ENCODE measurements at places on chromosomes 2 and 18. TPM values are rescaled to one million over a fixed set of nuclear protein-coding genes. Genes with fewer than 3 reads are reported as not detected.

DNA sequence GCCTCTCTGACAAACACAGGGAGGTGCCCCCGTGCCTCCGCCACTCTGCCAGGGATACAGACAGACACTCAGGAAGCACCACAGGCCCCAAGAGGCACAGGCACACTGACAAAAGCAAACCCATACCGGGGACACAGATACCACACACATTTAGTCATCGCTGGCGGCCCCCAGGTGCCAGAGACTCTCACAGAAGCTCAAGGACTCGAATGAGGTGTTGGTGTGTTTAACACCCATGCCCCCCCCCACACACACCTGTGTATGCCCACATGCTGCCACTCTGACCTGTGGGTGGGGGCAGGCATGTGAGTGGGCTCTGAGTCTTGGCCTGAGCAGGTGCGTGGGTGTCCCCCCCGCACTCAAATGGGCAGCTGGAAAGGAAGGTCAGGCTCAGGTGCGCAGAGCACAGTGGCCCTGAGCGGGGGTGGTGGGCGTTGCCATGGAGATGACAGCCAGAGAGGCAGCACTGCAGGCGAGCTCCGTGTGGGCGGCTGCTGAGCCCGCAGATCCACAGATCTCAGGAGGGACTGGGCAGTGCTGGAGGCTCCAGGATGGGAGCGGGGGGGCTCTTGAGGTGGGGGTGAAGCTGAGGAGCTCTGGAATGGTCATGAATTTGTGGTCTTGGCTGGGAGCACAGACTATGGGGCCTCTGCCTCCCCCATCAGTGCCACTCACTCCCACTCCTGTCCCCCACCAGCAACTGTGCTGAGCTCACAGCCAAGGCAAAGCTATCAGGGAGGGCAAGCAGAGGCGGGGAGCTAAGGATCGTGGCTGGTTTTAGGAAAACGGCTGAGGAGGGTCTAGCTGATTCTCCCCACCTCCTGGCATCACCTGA lies 73.9 kb upstream of the TAF1B start:
- no peak for DNase-seq

DNA sequence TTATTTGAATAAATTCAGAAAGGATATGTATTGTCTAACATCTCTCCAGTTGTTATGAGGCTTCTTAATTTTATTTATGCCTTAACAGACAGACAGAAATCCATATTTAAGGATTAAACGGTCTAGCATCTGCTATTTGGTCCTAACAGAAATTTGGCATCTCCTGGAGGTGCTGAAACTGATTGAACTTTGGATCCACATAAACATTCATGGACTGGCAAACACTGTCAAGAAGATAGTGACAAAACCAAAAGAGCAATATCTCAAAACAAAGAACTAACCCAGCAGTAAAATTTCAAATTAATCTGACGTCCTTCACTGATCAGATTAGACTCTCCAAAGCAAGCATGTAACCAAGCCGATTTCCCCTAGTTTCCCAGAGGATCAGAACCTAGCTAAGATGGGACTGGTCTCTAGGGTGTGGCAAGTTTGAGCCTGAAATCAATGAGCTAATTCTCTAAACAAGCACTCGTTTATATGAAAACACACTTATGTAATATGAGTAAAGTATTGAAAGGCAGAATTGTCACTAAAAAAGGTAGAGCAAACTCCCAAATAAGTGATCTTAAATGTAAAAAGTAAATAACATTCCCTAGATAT lies 139.5 kb downstream of the NOL4 start:
- no peak for DNase-seq

DNA sequence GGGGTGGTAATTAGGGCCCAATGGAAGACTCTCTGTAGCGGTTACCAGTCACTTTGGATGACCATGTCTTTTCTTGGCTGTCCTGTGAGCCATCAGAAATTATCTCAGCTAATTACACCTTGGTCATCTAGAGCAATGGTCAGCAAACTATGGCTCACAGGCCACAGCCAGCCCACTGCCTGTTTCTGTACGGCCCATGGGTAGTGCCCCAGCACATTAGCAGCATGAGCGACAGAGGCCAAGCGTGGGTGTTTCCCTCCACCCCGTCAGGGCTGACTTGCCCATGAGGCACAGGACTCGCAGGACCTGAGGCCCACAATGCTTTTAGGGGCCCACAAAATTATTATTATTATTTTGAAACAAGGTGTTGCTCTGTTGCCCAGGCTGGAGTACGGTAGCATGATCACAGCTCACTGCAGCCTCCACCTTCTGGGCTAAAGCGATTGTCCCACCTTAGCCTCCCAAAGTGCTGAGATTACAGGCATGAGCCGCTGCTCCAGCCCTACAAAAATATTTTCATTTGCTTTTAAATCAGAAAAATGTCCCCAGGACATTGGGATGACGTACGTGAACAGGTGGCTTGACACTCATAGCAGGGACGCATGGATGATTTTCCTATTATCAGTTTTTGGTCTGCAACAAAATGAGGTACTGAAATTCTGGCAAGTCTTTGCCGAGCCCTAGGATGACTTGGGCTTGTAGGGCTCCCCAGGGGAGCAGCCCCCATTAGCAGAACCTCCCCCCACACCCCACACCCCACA lies 29.3 kb upstream of the CEP68 start:
- no peak for DNase-seq

DNA sequence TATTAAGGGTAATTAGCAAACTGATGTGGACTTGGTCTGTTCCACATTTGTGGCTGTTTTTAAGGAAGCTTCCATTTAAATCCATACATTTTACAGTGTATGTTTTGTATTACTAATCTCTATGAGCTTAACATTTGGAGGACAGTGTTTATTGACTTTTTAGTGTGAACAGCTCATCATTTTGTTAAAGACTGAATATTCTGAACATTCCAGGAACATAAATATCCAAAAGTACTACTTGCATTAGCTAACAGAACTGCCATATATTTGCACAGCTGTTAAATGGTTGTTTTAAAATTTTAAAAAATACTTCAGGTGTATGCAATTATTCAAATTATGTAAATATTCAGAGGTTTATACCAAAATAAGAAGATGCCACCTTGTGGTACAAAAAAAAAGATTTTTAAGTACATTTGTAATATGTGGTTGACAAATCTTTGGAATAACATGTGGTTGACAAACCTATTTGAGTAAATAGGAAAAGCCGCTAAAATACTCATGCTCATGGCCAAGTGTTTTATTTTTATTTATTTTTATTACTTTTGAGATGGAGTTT lies 439.7 kb upstream of the FANCL start:
- DNase-seq, result no peak

- no peak for DNase-seq
Observed at GRCh38 chr18:55981712-55982475, 393.9 kb upstream of the TCF4 start.

TMSB10 gene
- 1,600 TPM for total RNA-seq

GRCh38 chr2:70143314-70144150 lies 47.3 kb downstream of the C2orf42 start:
- peak; percentile 38 for DNase-seq

DNA sequence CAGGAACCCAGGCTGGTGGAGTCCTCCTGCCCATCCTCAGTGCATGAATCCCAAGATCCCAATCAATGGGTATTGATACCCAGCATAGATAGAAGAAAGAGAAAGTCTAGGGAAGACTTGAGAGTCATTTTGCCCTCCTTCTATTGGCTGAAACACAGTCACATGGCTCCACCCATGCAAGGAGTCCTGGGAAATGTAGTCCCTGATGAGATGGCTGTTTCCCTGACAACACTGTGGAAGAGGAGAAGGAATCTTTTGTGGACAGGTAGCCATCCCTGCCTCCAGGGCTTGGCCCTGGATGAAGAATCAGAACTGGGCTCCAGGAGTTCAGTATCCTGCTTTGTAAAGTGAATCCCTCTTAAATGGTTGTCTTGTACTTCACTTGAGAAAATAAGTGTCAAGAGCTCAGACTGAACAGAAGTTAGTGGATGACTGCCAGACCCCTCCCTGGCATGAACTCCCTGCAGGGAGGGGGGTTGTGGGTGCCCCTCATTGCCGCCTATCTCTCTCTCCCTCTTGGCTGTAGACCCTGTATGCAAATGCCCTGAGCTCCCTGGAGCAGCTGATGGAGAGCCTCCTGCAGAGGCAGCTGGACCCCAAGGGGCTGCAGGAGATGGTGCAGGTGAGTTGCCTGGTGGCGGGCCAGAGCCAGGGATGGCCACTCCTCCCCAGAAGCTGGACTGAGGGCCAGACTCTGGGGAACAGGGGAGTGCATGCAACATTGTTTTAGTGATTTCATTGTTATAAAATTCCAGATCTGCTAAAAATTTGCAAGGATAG lies 36.1 kb downstream of the MROH2A start:
- DNase-seq, result no peak

DNA sequence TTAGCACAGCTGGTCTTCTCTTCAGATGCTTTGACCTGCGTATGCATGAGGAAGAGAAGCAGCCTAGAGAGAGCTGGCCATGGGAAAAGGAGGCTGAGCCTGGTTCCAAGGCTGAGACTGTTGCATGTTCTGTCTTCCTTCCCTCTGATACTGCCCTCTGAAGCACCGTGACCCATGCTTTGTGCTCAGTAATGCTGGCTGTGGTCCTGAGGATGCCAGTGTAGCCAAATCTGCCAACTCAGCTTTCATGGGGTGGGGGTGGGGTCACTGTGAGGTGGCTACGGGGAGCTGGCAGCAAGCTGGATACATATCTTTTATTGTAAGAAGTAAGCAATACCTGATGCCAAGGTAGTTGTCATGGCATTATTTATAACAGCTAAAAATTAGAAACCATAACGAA lies 41.5 kb downstream of the EPAS1 start:
- no peak for DNase-seq

GRCh38 chr2:30266051-30266621 lies 34.8 kb downstream of the LBH start:
- peak; percentile 68 for DNase-seq

DNA sequence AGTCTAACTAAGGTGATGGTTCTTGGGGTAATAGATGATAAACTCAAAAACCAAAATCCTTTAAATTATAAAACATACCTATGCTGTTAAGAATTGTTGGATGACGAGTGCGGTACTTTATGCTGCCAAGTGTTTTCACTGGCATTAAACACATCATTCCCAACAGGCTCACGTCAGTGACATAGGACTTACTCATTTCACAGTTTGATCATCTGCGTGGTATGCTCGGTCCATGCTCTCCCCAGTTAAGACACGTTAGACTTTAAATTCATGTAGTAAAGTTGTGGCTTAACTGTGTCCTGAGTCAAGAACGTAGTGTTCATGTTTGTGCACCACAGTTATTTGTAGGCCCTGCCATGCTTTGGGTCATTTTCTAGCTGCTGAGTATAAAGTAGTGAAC lies 125.6 kb upstream of the MYT1L start:
- DNase-seq, result no peak

DNA sequence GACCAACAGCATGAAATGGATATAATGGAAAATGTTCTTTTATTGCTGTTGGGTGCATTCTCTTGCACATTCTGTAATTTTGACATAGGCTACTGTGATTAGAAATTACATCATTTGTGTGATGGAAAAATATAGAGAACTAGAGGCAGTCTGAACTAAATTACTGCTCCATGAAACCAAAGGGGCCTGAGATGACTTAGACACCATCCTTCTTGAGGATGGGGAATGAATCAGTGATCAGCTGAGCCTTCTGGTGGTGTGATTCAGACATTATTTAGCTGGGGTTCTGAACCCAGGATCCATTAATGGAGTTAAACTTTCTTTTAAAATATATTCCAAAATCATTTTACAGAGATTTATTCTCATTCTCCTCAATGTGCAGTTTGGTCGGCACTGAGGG lies 135.8 kb downstream of the LDLRAD4 start:
- DNase-seq, result no peak

DNA sequence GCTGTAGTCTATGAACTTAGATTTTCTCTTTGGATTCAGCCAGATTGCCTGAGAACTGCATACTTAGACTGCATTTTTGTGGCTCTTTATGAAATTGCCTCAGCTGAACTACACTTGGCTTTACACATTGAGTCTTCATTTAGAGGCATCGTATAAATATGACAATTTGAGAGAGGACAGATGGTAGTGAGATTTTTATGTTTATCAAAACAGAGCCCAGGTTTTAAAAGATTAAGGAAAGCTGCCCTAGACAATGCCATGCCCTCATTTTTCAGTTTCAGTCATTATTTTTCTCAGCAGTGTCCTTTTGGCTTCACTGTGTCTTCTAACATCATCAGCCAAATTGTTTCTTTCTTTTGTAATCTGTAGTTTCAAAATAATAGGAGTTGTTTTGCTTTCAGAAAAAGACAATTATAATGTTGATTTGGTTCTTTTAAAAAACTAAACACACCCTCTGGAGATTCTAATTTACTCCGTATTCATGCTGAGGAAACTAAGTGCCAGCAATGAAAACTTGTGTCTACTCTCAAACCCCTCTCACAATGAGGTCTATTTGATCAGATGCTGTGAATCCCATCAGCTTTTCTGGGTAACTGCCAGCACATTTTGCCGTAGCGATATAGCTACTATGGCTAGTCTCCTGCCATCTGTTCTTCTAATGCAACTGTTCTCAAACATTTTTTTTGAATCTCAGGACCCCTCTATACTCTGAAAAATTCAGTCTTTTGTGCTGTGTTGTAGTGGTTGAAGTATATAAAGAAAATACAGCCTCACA lies 46.2 kb downstream of the TWSG1 start:
- no peak for DNase-seq

- no peak for DNase-seq
Observed at GRCh38 chr18:71995904-71996465, 548.2 kb downstream of the CBLN2 start.

DNA sequence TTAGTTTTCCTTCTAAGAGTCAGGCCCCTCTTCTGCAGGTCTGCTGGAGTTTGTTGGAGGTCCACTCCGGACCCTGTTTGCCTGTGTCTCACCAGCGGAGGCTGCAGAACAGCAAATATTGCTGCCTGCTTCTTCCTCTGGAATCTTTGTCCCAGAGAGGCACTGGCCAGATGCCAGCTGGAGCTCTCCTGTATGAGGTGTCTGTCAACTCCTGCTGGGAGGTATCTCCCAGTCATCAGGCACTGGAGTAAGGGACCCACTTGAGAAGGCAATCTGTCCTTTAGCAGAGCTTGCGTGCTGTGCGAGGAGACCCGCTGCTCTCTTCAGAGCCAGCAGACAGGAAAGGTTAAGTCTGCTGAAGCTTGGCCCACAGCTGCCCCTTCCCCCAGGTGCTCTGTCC lies 4.8 kb downstream of the REG1B start:
- no peak for DNase-seq

VIT gene
- total RNA-seq, result 0.14 TPM

NEURL3 gene
- total RNA-seq, result not detected

FARSB gene
- 15.6 TPM for total RNA-seq

C2orf72 gene
- total RNA-seq, result not detected

- no peak for DNase-seq
Observed at GRCh38 chr2:66867063-66867441, 432.1 kb downstream of the MEIS1 start.

DNA sequence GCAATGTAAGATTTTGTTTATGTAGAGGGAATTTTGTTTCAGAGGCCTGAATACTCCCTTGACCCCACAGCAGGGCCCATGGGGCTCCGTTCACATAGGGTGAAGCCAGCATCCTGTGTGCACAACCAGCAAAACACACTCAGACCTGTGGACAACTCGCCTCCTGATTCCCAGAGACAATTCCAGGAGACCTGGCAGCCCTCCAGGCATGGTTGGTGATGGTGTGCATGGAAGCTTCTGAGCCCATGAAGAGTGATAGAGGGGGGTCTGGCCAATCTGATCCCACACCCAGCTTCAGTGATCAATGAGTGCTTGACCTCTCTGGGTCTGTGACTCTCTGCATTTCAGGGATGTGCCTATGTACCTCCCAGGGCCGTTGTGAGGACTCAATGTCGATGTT lies 91.0 kb upstream of the RAB6C start:
- DNase-seq, result no peak
